ENCODE measurements at places on chromosomes 12 and 14.

DNA sequence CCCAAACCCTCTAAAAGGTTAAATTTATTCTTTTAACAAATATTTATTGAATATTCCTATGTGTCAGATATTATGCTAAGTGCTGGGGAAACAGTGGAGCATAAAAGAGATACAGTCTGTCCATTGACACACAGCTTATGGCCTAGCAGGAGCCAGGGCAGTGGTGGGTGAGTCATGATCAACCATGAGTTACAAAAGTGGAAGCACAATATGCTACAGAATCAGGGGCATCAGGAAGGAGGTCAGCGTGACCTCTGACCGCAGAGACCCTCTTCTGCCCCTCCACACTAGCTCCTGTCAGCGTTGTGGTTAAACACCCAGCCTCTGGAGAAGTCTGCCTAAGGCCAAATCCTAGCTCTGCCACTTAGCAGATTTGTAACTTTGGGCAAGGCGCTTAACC lies 4.7 kb upstream of the PPP1R1A start:
- no peak overlapping the region for H3K4me3 ChIP-seq
- no peak for DNase-seq
- peaks cover 88% of the 10 kb centered on the region for H3K27me3 ChIP-seq
- no peak overlapping the region for H3K27ac ChIP-seq

DNA sequence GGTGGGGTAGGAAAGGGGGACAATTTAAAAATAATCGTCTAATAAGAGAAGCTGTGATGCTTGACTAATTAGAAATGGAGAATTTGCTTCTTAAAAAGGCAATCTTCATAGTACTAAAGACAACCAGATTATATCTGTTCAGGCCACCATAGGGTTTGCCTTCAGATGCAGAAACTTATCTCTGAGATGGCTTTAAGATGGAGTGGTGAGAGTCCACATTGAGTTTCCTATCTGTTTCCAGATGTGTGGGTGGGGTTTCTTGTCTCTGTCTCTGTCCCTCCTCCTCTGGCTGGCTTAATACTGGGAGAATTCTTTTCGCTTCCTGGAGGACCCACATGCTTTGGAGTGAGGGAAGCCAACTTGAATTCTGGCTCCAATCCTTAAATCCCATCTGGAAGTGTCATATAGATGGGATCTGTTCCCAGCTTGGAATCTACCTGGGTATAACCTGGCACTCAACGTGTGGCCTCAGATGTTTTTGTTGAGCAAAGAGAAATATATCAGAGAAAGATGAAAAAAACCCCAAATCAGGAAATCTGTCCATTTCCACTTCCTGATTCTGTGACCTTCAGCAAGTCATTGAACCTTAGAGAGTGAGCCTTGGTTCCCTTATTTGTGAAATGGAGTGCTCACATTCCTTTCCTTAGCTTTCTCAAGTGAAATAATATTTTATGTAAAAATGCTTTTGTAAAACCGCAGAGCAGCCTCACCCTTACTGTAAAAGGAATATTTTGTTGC lies 66.4 kb downstream of the CHST11 start:
- no peaks in the 10 kb centered on the region for H3K27me3 ChIP-seq
- H3K27ac ChIP-seq = 0 out of 2 replicates have a peak overlapping the region, but pooled peaks have one; percentile 49
- H3K4me1 ChIP-seq = peaks cover 81% of the 10 kb centered on the region
- no peak for DNase-seq

DNA sequence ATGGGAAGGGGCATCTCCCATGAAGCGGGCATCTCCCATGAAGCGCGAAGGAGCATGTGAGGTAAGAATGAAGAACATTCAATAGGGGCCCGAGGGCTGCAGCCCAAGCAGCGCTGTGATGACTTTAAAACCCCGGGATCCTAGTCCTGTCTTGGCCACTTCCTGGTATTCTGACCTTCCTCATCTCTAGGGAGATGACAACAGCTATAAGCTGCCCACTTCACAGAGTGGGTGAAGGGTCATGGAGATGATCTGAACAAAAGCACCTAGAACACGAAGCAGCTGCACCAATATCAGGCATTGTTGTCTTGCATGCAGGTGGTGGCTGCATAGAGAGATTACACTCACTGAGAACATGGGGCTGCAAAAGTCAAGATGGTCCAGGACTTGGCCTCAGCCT lies 64.5 kb downstream of the SPTB start:
- no peak overlapping the region for H3K27ac ChIP-seq
- no peaks in the 10 kb centered on the region for H3K36me3 ChIP-seq
- no peaks in the 10 kb centered on the region for H3K27me3 ChIP-seq
- no peak overlapping the region for H3K4me3 ChIP-seq

DNA sequence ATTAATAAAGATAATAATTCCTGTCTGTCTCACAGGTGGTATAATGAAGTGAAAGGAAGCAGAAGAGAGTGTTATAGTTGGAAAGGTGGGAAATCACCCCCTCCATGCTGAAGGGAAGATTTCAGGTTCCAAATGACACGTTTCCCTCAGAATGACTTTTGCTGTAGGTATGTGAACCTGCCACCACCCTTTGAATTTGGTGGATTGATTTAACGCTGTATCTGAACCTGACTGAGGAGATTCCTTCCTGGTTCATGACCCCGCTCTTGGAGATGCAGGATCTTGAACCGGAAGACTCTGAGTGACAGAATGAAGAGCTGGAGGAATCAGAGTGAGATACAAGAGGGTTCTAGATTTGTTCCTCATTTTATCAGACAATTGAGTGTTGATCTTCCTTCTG lies 20.3 kb upstream of the EMP1 start:
- H3K27me3 ChIP-seq = no peaks in the 10 kb centered on the region
- H3K36me3 ChIP-seq = no peaks in the 10 kb centered on the region
- H3K4me1 ChIP-seq = peaks cover 57% of the 10 kb centered on the region

GRCh38 chr12:6288235-6288634 lies 22.2 kb upstream of the PLEKHG6 start:
- H3K27me3 ChIP-seq = peaks cover 4% of the 10 kb centered on the region
- no peak for DNase-seq
- peaks cover 14% of the 10 kb centered on the region for H3K36me3 ChIP-seq
- peaks cover 7% of the 10 kb centered on the region for H3K4me1 ChIP-seq

- peaks cover 3% of the 10 kb centered on the region for H3K4me1 ChIP-seq
- H3K4me3 ChIP-seq = no peak overlapping the region
- peaks cover 50% of the 10 kb centered on the region for H3K36me3 ChIP-seq
- DNase-seq = no peak
- no peaks in the 10 kb centered on the region for H3K27me3 ChIP-seq
Observed at GRCh38 chr12:108374596-108375320, 35.6 kb upstream of the CMKLR1 start.

DNA sequence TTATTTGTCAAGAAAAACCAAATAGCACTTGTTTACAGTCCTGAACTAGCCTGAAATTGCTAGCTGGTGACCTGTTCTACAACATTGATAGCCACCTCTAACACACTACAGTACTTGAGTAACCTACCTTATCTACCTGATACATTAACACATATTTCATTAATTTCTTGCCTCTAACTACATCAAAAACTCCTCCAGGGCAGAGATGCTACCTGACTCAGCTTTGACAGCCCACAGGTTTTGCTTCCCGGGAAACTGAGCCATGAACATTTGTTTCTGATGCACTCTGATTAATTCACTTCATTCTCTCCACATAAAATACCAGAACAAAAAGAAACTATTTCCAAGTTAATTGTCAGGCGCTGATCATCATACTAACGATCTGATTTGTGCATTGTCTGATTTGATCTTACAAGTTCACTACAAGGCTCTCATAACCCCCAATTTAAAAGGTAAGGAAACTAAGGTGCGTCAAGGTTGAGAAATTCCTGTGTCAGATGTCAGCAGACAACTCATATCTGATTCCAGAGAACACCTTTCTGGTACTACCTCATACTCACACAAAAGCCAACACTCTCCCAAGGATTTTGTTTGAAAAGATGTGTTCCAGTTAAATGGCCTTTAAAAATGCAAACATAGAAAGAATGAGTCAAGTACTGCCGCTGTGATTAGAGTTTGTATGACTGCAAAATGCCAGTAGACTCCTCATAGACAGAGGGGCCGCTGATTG lies 768.7 kb downstream of the BCL11B start:
- DNase-seq = no peak
- H3K4me3 ChIP-seq = no peak overlapping the region
- no peaks in the 10 kb centered on the region for H3K36me3 ChIP-seq
- H3K27ac ChIP-seq = no peak overlapping the region
- H3K27me3 ChIP-seq = no peaks in the 10 kb centered on the region
- H3K4me1 ChIP-seq = peaks cover 11% of the 10 kb centered on the region

DNA sequence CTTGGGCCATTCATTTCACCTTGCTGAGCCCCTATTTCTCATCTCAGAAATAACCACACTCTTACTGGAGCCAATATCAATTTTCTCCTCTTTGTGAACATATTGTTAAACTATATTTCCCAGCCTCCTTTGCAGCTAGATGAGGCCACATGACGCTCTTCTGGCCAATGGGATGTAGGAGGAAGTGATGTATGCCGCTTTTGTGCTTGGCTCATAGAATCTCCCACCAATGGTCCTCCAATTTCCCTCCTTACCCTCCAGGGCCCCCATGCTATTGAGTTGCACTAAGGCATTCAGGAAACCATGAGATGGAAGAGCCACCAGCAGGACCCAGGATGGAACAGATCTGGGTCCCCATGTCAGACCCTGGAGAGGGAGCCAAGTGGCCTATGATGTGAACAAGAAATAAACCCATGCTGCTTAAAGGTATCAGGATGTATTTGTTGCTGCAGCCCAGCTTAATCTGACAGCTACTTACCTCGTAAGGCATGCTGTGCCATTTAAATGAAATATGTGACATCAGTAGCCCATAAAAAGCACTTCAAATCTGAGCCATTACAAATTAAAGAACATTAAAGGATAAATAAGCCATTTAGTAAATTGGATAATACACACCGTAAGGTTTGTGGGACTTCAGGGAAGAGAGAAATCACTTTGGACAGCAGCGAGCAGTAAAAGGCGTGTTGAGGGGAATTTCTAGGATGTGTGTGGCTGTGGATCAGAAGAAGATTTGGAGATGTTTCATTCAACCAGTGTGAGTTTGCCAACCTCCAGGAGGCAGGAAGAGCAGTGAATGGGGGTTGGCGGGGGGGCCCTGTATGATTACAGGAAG lies 24.4 kb upstream of the BDKRB2 start:
- H3K4me1 ChIP-seq = 0 out of 2 replicates have a peak, but pooled peaks cover 3% of the 10 kb centered on the region
- H3K27me3 ChIP-seq = no peaks in the 10 kb centered on the region
- no peak overlapping the region for H3K27ac ChIP-seq
- no peak overlapping the region for H3K4me3 ChIP-seq
- DNase-seq = no peak

DNA sequence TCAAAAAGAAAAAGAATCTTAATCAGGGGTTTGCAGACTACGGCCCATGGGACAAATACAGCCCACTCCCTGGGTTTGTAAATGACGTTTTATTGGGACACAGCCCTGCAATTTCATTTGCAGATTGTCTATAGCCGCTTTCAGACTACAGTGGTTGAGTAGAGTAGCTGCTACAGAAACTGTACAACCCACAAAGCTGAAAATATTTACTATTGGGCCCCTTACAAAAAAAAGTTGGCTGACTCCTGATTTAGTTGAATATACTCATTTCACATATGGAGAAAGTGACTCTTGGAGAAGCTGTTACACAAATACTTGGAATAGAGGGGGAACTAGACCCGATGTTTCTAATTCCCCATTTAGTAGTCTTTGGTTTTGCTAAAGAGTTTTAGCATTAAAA lies 162.5 kb upstream of the NOS1 start:
- no peaks in the 10 kb centered on the region for H3K36me3 ChIP-seq
- no peaks in the 10 kb centered on the region for H3K4me1 ChIP-seq
- H3K4me3 ChIP-seq = no peak overlapping the region
- no peaks in the 10 kb centered on the region for H3K27me3 ChIP-seq
- no peak overlapping the region for H3K27ac ChIP-seq
- DNase-seq = no peak

- no peak overlapping the region for H3K4me3 ChIP-seq
- H3K27ac ChIP-seq = no peak overlapping the region
- H3K36me3 ChIP-seq = peaks cover 3% of the 10 kb centered on the region
- H3K27me3 ChIP-seq = no peaks in the 10 kb centered on the region
Observed at GRCh38 chr12:83939718-83940117, 972.9 kb downstream of the SLC6A15 start.

DNA sequence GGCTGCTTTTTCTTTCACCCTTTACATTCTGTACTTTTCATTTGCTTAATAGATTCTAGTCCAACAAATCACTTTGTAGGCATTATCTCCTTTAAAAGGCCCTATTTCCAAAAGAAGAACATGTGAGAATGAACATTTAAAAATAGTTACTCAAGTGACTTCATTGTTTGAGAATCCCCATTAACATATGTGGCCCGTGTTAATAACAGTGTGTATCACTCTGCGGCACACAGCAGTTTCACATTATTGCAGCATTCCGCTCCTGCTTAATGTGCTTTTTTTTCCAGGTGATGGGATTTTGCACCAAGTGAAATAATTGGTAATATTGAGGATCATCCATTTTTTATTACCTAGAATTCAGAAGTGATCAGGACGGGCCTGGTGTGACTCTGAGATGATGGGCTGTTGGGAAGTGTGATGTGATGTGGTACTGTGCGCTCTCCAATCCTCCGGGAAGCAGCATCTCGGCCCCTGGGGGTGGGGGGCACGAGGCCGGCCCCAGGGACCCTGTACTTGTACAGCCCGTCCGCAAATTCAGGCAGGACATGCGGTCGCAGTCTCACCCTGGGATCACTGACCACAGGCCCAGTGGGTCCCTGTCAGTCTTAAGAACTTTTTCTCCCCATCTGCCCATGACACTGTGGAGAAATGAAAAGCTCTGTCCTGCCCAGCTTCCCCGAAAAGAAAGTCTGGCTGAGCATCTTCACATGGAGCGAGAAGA lies 32.9 kb downstream of the SLC15A4 start:
- no peak overlapping the region for H3K4me3 ChIP-seq
- H3K36me3 ChIP-seq = peaks cover 63% of the 10 kb centered on the region
- no peaks in the 10 kb centered on the region for H3K4me1 ChIP-seq
- no peak overlapping the region for H3K27ac ChIP-seq
- DNase-seq = no peak
- H3K27me3 ChIP-seq = peaks cover 14% of the 10 kb centered on the region

DNA sequence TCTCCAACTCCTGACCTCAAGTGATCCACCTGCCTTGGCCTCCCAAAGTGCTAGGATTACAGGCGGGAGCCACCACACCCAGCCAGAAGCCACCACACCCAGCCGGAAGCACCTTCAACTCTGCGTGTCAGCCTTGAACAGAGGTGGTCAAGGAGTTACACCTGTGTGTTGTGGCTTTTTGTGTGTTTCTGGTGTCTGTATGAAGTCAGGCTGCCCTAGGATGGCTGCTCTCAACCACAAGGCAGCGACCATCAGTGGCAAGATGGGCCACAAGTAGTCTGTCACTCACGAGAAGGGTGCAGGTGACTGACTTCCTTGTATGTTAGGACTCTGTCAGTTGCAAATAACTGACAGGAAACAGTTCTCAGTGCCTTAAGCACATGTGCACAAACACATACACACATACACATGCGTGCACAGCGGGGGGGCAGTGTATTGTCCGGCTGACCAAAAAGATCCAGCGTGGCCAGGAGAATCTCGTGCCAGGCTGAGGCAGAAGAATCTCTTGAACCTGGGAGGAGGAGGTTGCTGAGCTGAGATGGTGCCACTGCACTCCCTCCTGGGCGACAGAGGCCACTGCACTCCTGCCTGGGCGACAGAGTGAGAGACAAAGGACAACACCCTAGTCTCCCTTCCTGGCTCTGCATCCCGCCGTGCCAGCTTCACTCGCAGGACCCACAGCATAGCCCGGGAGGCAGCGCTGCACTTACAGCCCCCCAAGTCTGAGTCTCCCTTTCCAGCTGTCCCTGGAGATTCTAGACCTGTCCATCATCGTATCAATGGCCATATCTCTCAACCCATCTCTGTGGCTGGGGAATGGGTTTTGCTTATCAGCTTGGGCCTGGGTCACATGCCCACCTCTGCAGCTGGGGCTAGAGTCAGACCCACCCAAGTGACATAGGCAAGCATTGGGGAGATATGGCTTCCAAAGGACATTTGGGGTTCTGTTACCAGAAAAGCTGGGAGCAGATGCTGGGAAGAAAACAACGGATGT lies 13.7 kb downstream of the P2RX4 start:
- no peak overlapping the region for H3K27ac ChIP-seq
- no peak for DNase-seq
- H3K36me3 ChIP-seq = 0 out of 2 replicates have a peak, but pooled peaks cover 2% of the 10 kb centered on the region

All from WTC11 (cell line).